Thymus (tissue), 14 donors: ENCODE measurements at places on chromosomes 13 and 19. TPM values are rescaled to one million over a fixed set of nuclear protein-coding genes. Genes with fewer than 3 reads are reported as not detected.

- no peaks in the 10 kb centered on the region for H3K27me3 ChIP-seq
- no peak overlapping the region for H3K4me3 ChIP-seq
- H3K4me1 ChIP-seq: no peaks in the 10 kb centered on the region
- no peak overlapping the region for H3K27ac ChIP-seq
Measured at GRCh38 chr19:30851646-30852045, 479.5 kb downstream of the ZNF536 start.

OR10H1 gene
- total RNA-seq: not detected

DNA sequence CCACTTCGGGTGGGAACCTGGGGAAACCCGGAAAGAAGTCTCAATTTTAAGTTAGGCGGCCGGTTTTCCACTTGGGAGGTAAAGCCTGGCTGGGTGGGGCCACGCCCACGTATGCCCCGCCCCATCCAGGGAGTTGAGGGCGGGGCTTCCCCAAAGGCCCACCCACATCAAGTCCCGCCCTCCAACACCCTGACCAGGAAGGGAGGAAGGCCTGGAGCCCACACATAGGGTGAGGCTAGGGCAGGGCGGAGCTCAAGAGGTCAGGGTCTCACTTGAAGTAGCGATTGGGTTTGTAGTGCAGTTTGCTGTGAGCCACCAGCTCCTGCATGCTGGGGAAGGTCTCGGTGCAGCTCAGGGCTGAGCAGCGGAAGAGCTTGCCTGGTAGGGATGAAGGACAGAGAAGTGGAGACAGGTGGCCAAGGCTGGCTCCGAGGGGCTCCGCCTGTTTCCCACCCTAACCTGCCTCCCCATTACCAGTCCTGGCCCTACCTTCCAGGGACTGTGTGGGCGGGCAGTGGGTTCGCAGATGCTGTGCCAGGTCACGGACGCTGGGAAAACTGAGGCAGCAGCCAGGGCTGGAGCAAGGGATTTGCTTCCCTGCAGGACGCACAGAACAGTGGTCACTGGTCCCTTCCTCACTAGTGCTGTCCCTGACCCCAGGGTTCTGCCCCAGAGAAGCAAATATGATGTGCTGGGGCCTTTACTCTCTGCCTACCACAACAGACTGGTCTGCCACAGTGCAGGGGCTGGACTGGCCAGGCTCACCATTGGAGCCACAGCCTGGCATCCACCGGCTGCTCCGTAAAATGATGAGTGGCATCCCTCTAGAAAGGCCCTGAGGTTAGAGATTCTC is 1.6 kb downstream of the ZNF414 start:
- peaks cover 7% of the 10 kb centered on the region for H3K36me3 ChIP-seq
- H3K4me3 ChIP-seq: no peak overlapping the region
- no peak for DNase-seq
- no peaks in the 10 kb centered on the region for H3K27me3 ChIP-seq
- H3K27ac ChIP-seq: no peak overlapping the region
- H3K4me1 ChIP-seq: peaks cover 8% of the 10 kb centered on the region

NPHS1 gene
- total RNA-seq: 2.4 TPM

DNA sequence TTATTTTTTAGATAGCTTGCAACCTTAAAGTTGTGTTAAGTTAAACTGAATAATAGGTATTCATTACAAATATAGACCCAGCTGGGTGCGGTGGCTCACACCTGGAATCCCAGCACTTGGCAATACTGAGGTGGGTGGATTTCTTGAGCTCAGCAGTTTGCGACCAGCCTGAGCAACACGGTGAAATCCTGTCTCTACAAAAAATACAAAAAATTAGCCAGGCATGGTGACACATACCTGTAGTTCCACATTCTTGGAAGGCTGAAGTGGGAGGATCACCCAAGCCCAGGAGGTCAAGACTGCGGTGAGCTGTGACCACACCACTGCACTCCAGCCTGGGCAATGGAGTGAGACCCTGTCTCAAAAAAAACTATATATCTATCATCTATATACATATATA is 386.5 kb downstream of the PCDH17 start:
- no peaks in the 10 kb centered on the region for H3K36me3 ChIP-seq
- no peak for DNase-seq
- H3K4me3 ChIP-seq: no peak overlapping the region
- no peaks in the 10 kb centered on the region for H3K27me3 ChIP-seq
- no peak overlapping the region for H3K27ac ChIP-seq

GRCh38 chr13:110556224-110556606 is 5.3 kb downstream of the RAB20 start:
- H3K27ac ChIP-seq: no peak overlapping the region
- H3K27me3 ChIP-seq: peaks cover 12% of the 10 kb centered on the region
- no peak overlapping the region for H3K4me3 ChIP-seq
- H3K36me3 ChIP-seq: no peaks in the 10 kb centered on the region

DNA sequence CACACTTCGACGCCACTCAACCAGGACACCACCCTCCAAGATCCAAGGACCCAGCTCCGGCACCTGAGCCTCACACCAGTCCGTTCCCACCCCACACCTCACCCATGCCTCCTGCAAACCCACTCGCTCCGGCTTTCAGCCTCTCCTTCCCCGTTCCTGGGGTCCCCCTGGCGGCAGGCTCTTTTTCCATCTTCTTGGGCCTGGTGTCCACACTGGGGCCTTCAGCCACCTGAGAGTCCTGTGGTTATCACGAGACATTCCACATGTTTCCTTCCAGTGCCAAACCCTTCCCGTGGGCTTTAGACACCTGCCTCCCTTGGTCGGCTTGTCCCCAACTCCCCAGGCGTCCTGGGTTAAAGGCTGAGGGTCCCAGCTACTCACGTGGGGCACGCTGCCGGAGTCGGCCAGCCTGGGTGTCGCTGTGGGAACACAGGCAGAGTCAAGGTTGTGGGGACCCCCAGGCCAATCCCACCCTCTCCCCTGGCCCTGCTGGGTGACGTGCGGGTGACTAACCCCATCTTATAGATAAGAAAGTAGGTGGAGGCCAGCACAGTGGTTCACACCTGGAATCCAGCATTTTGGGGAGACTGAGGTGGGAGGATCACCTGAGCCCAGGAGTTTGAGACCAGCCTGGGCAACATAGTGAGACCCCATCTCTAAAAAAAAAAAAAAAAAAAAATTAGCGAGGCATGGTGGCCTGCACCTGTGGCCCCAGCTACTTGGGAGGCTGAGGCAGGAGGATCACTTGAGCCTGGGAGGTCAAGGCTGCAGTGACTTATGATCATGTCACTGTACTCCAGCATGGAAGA is 1.9 kb downstream of the JSRP1 start:
- DNase-seq: no peak
- H3K4me3 ChIP-seq: peak overlapping the region; percentile 57
- H3K4me1 ChIP-seq: peaks cover 55% of the 10 kb centered on the region
- H3K36me3 ChIP-seq: peaks cover 3% of the 10 kb centered on the region

TUBA3C gene
- not detected for total RNA-seq

- no peaks in the 10 kb centered on the region for H3K27me3 ChIP-seq
- DNase-seq: no peak
- no peak overlapping the region for H3K27ac ChIP-seq
- H3K4me3 ChIP-seq: no peak overlapping the region
Measured at GRCh38 chr19:56759531-56759930, 81.0 kb downstream of the PEG3 start.

DNA sequence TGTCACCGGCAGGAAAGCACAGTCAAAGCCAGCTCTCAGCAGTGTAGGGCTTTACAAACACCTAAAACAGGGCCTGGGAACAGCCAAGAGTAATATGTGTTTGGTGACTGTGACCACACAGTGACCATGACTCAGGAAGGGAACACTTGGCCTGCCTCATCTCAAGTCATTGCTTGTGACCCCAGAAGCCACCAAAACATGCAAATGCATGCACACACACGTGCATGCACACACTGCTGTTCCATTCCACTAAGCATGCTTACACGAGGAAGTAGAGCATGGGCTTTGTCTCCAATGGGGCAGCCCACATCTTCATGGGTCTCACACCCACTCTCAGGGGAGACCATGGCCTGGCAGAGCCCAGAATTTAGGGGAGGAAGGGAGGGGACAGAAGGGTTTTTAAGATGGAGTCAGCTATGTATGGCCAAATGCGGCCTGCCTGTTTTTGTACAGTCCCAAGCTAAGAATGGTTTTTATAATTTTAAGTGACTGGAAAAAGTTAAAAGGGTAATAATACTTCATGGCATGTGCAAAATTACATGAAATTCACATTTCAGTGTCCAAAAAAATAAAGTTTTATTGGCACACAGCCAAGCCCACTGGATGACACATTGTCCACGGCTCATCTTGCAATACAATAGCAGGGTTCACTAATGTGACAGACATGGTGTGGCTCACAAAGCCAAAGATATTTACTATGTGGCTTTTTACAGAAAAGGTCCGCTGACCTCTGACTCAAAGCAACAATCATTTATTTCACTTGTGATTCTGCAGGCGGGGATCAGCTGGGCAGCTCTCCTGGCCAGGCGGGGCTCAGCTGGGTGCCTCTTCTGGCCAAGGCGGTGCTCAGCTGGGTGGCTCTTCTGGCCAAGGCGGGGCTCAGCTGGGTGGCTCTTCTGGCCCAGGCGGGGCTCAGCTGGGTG is 17.3 kb downstream of the ZFR2 start:
- H3K4me3 ChIP-seq: no peak overlapping the region
- DNase-seq: no peak
- no peak overlapping the region for H3K27ac ChIP-seq
- H3K36me3 ChIP-seq: no peaks in the 10 kb centered on the region
- H3K27me3 ChIP-seq: no peaks in the 10 kb centered on the region

ERICH4 gene
- not detected for total RNA-seq

DNA sequence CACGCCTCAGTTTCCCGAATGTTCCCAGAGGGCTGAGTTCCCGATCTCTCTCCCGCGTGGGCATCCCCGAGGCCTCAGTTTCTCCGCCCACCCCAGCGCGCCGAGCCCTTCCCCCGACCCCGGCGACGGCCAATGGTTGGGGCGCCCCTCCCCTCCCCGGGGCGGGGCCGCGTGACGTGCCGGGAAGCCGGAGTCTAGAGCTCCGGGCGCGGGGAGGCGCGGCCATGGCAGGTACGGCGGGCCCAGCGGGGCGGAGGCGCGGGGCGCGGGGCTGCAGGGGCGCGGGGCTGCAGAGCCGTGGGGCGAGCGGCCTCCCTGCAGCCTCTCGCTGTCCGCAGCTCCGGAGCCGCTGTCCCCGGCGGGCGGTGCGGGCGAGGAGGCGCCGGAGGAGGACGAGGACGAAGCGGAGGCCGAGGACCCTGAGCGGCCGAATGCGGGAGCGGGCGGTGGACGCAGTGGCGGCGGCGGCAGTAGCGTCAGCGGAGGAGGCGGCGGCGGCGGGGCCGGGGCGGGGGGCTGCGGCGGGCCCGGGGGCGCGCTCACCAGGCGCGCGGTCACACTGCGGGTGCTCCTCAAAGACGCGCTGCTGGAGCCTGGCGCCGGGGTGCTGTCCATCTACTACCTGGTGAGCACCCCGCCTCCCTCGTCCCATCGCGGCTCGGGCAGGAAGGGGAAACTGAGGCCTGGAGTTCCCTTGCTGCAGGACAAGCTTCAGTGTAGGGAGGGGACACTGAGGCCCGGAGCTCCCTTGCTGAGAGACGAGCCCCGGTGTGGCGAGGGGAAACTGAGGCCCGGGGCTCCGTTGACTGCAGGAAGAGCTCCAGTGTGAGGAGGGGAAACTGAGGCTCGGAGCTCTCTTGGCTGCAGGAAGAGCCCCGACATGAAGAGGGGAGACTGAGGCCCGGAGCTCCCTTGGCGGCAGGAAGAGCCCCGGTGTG is at the start of gene MPND:
MPND (plus strand) TSS at position 193 of the 938 bp plus-strand sequence; CDS start at position 225, 32 bp downstream.
- H3K27ac ChIP-seq: peak within 1 kb of the TSS; percentile 86
- H3K4me1 ChIP-seq: peaks cover 7% of the 10 kb centered on the region
- peak within 1 kb of the TSS; percentile 68 for H3K4me3 ChIP-seq
- H3K27me3 ChIP-seq: no peaks in the 10 kb centered on the region
- peak; percentile 91 for DNase-seq

ZNF69 gene
- total RNA-seq: 5.1 TPM

- no peak overlapping the region for H3K4me3 ChIP-seq
- no peaks in the 10 kb centered on the region for H3K36me3 ChIP-seq
- no peak for DNase-seq
- H3K27me3 ChIP-seq: no peaks in the 10 kb centered on the region
- H3K27ac ChIP-seq: no peak overlapping the region
- no peaks in the 10 kb centered on the region for H3K4me1 ChIP-seq
Measured at GRCh38 chr13:66001140-66001539, 1229.0 kb downstream of the PCDH9 start.

DNA sequence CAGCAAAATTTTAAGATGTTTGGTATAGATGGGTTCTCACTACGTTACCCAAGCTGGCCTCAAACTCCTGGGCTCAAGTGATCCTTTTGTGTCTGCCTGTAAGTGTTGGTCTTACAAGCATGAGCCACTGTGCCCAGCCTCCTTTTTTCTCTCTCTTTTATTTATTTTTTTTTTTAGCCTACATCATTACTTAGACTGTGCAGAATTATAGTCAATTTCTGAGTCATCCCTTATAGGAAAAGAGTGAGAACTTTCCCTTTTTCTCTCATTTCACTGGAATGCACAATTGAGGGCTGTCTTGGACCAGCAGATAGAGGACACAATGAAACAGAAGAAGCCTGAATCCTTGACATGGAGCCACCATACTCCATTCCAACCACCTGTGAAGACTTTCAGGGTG is 13.3 kb downstream of the TSKS start:
- H3K27ac ChIP-seq: no peak overlapping the region
- H3K27me3 ChIP-seq: no peaks in the 10 kb centered on the region
- no peak for DNase-seq
- no peaks in the 10 kb centered on the region for H3K36me3 ChIP-seq
- H3K4me3 ChIP-seq: no peak overlapping the region
